Left cardiac atrium (tissue), 4 donors: ENCODE measurements at places on chromosomes 5 and 9. TPM values are rescaled to one million over a fixed set of nuclear protein-coding genes. Genes with fewer than 3 reads are reported as not detected.

C5orf58 gene
- total RNA-seq = not detected

PCDH12 gene
- 10.0 TPM for total RNA-seq

SLC4A9 gene
- 0.09 TPM for total RNA-seq

CRAT gene
- total RNA-seq = 58.4 TPM

MYO10 gene
- 3.8 TPM for total RNA-seq

CDH9 gene
- total RNA-seq = not detected

CDH18 gene
- total RNA-seq = not detected

- no peak for DNase-seq
Measured at GRCh38 chr5:61000887-61001286, 55.9 kb downstream of the NDUFAF2 start.

DNA sequence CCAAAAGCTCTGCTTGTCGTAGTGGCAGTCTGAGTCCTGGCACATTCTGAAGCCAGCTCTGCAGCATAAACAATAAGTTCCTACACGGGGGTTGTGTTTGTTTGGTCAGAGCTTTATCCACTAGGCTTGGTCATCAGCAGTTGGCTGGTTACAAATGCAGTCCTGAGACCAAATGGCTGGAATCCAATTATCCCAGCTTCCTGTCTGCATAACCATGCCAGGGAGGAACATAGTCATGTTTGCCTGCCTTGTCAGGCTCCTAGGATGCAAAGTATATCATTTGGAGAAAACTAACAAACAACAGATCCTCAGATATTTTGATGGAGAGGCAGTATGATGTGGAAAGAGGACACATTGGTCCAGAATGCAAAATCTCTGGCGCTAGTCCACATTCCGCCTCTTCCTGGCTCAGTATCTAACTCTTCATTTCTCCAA is 85.8 kb downstream of the FBXO38 start:
- peak; percentile 52 for DNase-seq

DNA sequence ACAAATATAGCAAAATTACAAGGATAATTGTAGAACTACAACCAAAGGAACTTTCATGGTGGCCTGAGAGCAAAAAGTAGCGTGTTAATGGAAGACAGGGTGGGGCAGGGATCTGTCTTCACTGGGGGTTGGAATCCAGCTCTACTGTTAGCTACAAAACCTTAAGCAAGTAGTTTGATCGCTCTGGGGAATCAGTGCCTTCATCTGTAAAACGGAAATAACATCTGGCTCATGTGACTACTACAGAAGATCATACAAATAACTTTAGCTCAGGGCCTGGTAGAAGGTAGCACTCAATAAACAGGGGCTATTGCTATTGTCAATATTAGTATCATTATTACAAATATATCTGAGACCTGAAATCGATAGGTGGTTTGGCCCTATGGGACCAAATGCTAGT is 40.4 kb downstream of the ZNF608 start:
- DNase-seq = no peak

- no peak for DNase-seq
Measured at GRCh38 chr5:30650311-30650710, 543.2 kb upstream of the CDH6 start.

DNA sequence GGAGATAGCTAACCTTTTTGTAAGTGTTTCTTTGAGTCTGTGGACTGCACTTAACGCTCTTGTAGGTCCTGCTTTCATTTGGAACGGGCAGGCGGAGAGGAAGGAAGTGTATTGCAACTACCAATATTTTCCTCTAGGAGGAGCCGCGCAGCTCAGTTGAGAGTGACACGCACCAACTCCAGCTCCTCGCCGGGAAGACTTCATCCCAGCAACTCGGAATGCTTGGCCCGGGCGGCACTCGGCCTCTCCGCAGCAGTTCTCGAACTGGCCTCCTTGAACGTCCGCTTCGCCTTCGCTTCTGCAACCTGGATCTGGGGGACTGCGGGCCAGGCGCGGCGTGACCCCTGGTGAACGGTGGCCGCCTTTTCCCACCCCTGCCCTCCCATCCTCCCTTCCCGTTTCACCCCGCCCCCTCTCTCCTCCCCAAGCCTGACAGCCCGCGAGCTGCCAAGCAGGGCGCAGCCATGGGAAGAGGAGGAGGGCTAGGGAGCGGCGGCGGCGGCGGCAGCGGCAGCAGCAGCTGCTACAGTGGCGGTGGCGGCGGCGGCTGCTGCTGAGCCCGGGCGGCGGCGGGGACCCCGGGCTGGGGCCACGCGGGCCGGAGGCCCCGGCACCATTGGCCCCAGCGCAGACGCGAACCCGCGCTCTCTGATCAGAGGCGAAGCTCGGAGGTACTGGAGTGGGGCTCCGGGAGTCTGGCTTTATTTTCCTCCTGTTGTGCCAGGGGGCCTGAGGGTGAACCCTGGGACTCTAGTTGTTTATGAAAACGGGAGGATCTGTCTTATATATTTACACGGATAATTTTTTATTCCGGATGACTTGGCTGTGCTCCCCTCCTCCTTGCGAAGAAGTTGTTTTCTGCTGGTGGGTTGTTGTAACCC is at the start of gene GHR:
Gene GHR (plus strand): TSS at position 155 of the 881 bp plus-strand sequence. CDS start 142,436 bp downstream, outside the sequence.
- peak; percentile 86 for DNase-seq

- DNase-seq = no peak
Measured at GRCh38 chr9:110926828-110927487, 111.3 kb downstream of the LPAR1 start.

DNA sequence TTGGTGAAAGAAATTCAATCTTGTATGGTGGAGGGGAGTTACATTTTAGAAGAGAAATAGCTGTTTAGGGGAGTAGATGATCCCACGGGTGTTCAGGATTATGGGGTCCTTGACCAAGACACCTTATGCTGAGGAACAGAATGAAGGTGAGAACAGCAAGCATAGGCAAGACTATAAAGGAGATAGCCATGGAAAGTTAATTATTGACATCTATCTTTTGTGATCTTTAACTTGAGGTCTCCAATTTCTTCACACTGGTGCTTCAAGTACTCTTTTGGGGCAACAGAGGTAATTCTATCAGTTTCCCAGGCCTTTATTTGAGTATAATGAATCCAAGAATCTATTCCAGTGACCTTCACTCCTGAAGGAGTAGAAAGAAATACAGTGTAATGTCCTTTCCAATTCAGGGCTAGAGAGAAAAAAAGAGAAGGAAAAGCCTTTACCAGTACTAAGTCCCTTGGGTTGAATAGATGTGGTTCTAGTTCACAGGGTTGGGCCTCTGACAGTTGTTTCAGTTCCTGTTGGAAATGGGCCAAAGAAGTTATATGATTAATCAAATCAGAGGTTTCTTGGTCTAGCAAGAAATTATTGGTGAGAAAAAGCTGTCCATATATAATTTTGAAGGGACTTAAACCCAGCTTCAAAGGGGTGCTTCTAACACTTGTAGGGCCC is 2104.1 kb upstream of the ACO1 start:
- no peak for DNase-seq

GRCh38 chr5:69131304-69131703 is 35.6 kb upstream of the CCNB1 start:
- DNase-seq = no peak

- no peak for DNase-seq
Measured at GRCh38 chr9:16611983-16612382, 258.5 kb downstream of the BNC2 start.
